DMS 273 treated with DMSO at 0.1 percent for 48 hours (cell line): ENCODE measurements at places on chromosomes 11 and 22.

DNA sequence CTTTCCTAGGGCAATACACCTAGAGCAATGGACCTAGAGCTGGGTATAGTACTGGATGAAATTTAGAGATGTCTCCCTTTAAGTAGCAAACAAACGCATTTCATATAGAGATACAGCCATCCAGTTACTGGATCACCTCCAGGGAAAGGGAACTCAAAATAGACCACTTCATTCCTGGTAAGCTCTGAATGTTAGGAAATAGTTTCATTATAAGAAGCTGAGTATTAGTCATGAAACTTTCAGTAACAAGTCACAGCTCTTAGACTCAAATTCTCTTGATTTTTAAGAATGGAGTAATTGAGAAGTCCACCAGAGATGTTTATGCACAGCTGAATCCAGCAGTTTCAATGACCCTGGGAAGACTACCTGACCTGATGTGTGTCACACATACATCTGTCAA is 221.9 kb downstream of the FAM76B start:
- DNase-seq: no peak

DNA sequence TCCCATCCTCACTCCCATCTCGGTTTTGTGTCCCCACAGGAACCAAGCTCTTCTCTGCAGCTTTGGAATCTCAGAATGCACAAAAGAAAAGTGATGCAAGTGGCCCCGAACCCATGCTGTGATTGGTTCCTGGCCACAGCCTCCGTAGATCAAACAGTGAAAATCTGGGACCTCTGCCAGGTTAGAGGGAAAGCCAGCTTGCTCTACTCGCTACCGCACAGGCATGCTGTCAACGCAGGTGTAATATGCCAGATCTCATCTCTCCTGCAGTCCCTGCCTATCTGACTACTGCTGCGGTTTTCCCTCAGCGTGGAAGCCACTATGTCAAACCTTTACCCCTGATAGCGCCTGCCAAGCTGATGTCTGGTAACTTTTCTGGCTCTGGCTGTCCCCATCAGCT is 200.5 kb upstream of the LRRC4C start:
- no peak for DNase-seq

GRCh38 chr22:48493733-48494132 is 1333.9 kb downstream of the BRD1 start:
- no peak for DNase-seq

DNA sequence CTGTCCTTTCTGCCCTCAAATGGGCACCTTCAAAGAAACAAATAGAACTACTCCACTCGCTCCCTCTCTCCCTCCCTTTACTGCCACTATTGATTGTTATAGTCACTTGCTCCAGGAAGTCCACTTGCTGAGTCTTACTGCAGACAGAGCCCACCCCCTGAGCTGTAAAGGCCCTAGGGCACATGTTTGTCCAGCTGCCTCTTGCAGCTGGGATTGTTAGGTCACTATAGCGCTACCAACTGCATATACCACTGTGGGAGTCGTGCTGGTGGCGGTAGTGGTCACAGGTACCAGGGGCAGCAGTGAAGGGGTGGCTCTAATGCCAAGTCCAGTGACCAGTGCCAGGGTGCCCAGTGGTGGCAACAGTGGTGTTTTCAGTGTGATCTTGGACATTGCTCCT is 4.4 kb upstream of the SREBF2 start:
- no peak for DNase-seq

DNA sequence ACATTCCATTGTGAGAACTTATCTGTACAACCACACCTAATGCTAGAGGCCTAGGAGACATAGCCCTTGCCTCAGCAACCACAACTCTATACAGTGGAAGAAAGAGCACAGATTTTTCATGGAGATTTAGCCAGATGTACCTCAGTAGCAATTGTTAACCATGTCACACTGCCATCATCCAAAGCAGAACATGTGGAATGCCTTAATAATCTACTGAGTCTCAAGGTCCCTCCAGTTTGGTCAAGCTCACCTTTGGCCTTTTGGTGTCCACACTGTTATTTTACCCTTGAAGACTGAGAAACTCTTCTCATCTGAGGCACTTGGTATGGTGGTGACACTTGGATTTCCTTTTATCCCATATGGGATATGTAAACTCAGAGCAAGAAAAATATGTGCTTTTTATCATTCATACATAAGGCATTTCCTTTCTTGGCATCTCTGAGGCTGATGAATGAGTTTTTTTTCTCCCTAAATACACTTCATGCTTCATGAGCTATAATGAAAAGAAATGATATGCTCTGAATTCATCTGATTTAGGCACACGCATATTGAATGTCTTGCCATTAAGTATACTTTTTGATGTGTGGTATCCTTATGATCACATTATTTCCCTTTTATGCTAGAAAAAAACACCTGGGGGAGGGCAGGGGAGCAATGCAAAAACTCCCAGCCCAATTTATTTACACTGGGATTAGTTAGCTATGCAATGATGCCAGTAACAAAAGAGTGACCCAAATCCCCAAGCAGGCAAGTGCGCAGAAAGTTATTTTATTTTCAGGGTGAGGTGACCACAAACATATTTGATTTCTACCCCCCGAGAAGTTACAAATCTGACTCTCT is 63.3 kb upstream of the ME3 start:
- no peak for DNase-seq

DNA sequence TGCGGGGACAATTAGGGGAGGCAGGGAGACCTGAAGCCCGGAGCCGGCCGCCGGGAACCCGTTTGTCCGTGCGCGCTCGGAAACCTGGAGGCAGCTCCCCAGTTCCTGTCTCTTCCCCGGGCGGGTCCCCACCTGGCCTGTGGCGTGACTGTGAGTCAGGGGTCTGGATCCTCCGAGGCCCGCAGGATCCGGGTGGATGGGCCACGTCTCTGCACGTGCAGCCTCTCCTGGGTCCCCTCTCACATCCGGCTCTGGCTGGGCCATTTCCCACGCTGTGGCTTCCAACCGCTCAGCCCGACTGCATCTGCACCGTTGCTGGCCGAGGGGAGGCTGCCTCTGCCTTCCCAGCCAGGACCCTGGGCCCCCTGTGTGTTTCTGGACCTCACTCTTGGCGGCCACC is 14.8 kb upstream of the H19 start:
- no peak for DNase-seq

- no peak for DNase-seq
Measured at GRCh38 chr11:66970371-66970806, 4.7 kb upstream of the C11orf86 start.

GRCh38 chr11:110866081-110866480 is 153.8 kb upstream of the ARHGAP20 start:
- no peak for DNase-seq

DNA sequence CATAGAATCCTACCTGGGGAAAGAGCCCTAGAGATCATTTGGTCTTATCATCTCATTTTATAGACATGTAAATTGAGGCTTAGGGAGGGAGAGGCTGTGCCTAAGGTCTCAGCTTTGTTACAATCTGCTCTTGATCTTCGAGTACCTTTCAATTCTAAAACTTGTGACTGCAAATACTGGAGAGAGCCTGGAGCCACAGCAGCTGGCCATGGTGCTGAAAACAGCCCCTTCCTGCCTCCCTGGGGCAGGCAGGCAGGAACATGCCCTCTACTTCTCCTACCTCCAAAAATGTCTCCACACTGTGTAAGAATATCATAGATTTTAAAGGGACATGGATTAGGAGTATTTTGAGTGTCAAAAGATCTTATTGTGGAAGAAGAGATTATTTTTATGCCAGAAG is 52.2 kb downstream of the C22orf42 start:
- no peak for DNase-seq

DNA sequence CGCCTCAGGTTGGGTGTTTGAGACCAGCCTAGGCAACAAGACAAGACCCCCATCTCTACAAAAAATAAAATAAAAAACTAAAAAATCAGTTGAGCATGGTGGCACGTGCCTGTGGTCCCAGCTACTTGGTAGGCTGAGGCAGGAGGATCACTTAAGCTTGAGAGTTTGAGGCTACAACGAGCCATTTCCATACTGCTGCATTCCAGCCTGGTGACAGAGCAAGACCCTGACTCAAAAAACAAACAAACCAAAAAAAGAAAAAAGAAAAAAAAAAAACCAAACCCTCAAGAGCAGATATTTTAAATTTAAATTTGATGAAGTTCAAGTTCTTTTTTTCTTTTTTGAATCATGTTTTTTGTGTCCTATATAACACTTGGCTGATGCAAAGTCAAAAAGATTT is 7.2 kb upstream of the CCDC83 start:
- no peak for DNase-seq

GRCh38 chr11:59802639-59803176 is 7.9 kb downstream of the MRPL16 start:
- no peak for DNase-seq

- no peak for DNase-seq
Measured at GRCh38 chr11:68215087-68215445, 2.0 kb upstream of the KMT5B start.

- DNase-seq: no peak
Measured at GRCh38 chr22:28963362-28963761, 80.0 kb downstream of the ZNRF3 start.

- DNase-seq: no peak
Measured at GRCh38 chr22:48489551-48490499, 1337.8 kb downstream of the BRD1 start.

GRCh38 chr11:30392221-30392784 is 69.4 kb downstream of the ARL14EP start:
- DNase-seq: no peak

GRCh38 chr11:19183646-19184045 is 18.1 kb downstream of the CSRP3 start:
- DNase-seq: no peak

DNA sequence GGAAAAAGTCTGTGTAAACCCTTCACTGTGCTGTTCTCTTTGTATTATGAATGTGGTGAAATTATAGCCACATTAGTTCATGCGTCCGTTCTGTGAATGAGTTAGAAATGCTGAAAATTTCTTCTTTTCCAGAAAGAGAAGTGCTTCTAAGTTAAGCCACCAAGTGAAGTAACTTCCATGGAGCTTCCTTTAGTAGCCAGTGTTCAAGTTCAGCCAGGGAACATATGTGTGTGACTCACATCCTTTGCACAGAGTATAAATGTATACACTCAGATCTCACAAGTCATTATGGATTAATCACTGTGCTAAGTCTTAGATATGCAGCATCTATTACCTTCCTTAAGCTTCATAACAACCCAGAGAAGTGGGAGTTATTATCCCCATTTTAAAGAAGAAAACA is 3.1 kb upstream of the MMP8 start:
- no peak for DNase-seq

DNA sequence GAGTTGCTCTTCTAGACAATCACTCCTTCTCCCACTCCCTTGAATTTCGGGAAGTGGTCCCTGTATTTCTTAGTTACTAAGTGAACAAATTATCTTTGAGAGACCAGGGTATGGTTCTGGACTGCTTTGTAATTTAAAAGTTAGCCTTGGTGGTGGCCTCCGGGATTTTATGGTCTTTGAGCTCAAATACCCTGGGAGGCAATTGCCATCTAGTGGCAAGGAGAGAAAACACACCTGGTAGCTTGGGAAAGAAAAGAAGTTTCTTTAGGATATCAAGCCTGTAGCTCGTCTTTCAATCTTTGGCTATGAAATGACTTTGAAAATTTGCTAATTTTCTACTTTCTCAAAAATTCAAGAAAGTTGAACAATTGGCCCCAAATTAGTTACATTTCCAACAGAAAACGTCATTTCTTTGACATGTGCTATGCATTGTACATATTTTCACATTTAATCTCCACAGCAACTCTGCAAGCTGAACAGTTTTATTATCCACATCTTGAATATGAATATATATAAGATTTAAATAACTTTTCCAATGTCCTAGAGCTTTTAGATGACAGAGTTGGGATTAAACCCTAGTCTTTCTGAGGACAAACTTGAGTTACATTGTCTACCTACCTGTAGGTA is 39.1 kb downstream of the MMP27 start:
- no peak for DNase-seq
